ENCODE measurements at places on chromosomes 3 and 15. TPM values are rescaled to one million over a fixed set of nuclear protein-coding genes. Genes with fewer than 3 reads are reported as not detected.

DNA sequence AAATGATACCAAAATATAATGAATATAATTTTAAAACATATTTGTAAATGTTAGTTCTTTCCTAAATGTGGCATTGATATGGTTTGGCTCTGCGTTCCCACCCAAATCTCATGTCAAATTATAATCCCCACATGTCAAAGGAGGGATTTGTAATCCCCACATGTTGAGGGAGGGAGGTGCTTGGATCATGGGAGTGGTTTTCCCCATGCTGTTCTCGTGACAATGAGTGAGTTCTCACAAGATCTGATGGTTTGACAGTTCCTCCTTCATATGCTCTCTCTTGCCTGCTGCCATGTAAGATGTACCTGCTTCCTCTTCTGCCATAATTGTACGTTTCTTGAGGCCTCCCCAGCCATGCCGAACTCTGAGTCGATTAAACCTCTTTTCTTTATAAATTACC, 12.0 kb downstream of the CGGBP1 start:
- no peak for DNase-seq

DNA sequence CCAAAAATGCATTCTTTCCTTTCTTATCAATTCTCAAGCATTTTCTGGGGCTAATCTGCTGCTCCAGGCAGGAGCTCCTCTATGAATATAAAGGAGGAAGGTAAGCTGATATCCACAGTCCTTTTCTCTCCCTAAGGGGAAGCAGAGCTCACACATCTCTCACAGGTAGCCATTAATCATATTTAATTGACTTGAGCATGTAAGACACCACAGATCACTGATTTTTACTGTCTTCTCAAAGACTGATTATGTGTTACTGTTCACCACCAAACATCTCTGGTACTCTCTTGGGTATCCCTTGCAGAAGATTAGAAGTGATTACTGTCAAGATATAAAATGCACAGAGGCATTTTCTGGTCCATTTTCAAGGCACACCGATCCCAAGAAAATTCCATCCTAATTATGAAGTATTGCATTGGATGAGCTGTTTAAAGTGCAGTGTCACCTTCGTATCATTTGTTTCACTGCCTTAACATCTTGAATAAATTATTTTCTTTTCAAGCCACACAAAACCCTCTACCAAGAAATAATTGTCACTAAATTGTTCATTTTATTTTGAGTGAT, 100.7 kb downstream of the ARPP21 start:
- DNase-seq = no peak

Gene CLRN1
- total RNA-seq = not detected

DNA sequence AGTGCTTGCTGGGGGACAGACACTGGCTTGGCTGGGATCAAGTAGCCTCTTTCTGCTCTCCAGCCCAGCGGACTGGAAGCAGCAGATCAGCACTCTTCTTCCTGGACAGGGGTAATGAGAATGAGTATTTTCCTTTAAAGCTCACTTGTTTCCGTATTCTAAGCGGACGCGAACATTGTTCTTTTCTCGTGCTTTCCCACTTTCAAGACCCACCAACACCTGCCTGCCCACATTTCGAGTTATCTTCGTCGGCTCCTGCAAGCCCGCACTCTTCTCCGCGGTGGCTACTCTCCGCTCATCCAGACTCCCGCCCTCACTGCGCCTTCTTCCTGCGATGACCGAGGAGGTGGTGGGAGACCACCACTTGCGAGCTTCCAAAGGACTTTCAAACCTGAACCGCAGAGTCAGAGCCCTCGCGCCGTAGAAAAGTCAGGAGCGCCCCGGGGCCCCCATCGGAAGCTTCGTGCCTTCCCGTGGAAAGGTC, 1.6 kb upstream of the PPM1L start:
- DNase-seq = peak; percentile 71

DNA sequence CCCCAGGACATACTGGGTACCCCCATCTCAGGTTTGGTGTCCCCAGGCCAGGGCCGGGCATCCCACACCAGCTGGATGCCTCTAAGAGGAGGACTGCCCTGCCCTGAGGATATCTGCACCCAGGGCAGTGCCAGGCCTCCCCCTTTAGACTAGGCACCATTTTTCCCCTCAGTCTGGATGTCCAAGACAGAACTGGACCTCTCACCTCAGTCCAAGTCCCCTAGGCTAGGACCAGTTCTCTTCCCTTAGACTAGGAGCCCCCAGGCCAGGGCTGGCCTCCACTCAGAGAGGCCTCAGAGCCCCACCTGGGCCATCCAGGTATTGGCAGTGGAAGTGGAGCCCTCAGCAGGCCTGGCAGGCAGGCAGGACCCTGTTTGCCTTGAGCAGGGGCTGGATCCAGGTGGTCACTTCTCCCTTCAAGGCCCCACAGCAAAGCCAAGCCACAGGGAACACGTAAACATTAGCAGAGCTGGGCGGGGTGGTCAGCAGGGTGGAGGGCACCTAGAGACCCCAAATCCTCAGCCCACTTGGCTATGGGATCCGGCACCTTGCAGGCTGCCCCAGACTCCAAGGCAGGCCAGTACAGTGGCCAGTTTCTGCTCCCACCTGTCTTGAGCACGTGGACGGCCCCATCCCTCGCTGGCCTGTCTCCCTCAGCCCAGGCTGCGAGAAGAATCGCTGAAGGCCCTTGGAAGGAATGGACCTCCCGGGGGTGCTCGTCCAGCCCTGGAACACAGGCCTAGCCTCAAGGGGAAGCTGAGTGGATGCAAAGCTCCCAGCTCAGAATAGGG, 28.3 kb downstream of the PTH1R start:
- DNase-seq = no peak

Gene ITIH1
- 8.0 TPM for total RNA-seq

DNA sequence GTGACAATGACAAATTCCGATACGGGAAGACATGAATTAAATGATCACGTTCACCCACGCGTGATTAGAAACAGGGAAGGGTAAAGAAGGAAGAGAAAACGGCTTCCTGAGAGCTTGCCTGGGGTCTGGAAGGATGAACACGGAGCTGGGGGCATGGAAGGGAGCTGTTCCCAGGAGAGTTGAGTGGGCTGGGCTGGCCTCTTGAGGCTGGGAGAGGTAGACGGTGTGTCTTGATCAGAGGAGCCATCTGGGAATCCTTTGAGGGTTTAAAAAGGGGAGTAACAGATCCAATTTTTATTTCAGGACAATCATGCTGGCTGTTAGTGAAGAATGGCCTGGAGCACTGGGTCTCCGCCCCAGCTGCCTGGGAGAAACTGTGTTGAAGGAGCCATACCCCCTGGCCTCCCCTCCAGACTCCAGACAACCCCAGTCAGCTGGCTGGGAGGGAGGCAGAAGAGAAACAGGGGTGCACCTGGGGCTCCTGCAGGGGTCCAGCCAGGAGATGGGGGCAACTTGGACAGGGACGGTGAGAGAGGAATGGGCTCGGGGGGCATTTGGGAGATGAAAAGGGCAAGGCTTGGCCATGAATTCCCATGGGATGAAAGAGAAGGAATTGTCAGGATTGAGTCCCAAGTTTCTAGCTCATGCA, 53.6 kb upstream of the CGNL1 start:
- no peak for DNase-seq

DNA sequence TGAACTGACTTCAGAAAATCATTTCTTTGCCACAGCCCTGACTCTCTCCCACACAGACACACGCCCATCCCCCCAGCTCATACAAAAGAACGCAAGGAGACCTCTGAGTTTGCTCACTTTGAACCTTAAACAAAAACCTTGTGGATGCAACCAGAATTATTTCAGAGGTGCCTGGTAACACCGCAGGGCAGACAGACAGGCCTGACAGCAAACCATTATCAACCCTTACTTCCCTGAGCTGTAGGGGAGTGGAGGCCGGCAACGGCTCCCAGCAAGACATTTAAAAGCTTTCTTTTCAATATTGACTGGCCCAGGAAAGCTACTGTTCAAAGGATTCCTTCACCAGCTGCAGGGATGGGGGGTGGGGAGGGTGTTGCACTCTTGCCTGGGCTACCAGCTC, 2.0 kb upstream of the EFCC1 start:
- DNase-seq = no peak

DNA sequence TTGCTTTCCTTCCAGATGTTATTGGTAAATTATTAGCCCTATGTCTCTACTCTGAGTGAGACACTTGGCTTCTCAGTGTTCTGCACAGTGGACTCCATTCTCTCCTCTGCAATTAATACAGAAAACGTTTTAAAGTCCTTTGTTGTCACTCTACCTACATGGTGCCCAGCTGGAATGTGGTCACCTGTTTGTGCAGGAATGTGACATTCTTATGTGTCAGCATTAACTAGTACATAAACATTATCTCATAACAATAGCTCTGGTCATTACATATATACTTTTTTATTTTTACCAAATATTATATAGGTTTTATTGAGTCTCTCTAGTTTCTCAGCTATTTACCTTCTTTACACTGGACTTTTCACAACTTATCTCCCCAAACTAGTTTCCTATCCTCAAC, 147.0 kb upstream of the KCNMB2 start:
- DNase-seq = no peak

Gene NRROS
- total RNA-seq = 0.68 TPM

Gene SETD2
- total RNA-seq = 46.1 TPM

- DNase-seq = no peak
Observed at GRCh38 chr3:118948146-118948545, 86.5 kb downstream of the IGSF11 start.

DNA sequence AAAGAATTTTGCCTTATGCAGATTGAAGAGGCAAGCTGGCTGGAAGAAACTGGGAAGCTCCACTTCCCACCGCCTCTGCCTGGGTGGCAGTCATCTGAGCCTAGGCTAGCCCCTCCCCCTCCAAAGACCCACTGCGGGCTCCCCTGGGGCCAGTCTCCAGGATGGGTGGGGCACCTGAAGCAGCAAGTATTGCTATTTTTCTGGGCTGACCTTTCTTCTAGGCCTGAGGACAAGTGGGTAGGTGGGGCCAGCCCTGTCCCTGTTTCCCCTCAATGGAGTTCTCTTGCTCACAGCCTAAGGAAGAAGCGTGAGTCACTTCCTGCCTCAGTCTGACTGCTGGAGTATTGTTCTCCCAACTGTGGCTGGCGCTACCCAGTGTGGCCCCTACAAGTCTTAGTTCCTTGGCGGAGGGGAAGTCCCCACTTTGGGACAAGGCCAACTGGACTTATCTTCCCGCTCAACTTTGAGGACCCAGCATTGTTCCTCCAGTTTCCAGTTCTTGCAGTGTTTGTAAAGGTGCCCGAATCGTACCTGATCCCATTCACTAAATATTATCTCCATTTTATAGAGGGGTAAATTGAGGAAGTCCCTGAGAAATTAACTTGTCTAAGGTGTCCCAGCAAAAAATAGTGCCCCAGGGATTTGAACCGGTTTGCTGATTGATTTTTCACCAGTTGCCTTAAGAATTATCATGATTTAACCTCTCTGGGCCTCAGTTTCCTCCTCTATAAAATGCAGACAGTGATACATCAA, 1.4 kb downstream of the FURIN start:
- no peak for DNase-seq

DNA sequence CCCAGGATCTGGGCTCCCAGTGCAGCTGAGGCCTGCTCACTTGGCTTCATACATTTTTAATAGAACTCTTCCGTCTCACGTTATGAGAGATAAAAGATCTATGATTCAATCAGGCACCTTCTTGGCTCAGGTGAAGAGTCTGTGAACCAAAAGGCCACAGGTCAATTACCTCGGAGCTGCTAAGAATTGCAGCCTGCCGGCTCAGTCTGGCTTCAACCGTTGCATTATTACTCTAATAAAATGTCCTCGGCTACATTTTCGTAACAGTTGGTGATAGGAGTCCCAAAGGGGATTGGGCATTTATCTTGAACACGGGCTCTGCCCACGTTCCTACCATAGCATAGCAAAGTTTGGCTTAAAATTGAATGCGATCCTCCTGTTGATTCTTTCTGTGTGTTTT, 176.3 kb downstream of the SLCO3A1 start:
- no peak for DNase-seq

- DNase-seq = no peak
Observed at GRCh38 chr3:191148131-191148530, 50.9 kb upstream of the OSTN start.

DNA sequence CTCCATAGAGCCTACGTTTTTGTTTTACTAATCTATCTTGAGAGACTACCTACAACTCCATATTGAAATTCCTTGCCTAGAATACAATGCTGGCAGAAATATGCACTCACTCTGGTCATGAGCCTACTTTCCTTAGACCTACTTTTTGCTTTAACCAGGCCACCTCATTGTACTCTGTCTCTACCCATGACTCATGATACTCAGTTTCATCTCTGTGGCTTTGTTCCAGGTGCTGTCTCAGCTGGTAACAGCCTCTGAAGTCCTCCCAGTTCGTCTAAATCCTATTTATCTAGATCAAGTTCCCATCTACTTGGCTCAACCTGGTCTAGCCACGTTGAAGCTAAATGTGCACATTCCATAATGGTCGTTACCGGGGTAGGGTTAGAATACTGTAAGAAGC, 536.4 kb downstream of the RSL24D1 start:
- DNase-seq = no peak

DNA sequence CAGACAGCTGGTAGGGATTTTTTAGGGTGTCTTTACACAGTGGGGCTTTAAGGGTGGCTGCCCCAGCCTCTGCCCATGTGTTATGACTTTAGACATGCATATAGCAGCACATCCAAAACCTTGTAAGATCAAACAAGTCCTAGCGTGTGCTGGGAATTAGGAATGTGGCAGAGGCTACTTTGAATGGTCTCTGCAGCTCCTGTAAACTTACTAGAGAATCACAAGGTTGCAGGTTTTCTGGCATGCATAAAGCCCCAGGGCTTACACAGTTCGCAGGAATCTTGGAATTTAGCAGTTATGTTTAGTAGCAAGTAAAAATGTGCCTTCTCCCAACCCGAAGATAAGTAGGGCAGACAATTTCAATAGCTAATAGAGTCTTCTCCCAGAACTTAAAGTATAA, 46.9 kb upstream of the COL6A6 start:
- no peak for DNase-seq

Gene TRPM1
- total RNA-seq = not detected

GRCh38 chr3:52407779-52408178, 37.1 kb downstream of the SEMA3G start:
- no peak for DNase-seq

Gene SPATA12
- not detected for total RNA-seq

DNA sequence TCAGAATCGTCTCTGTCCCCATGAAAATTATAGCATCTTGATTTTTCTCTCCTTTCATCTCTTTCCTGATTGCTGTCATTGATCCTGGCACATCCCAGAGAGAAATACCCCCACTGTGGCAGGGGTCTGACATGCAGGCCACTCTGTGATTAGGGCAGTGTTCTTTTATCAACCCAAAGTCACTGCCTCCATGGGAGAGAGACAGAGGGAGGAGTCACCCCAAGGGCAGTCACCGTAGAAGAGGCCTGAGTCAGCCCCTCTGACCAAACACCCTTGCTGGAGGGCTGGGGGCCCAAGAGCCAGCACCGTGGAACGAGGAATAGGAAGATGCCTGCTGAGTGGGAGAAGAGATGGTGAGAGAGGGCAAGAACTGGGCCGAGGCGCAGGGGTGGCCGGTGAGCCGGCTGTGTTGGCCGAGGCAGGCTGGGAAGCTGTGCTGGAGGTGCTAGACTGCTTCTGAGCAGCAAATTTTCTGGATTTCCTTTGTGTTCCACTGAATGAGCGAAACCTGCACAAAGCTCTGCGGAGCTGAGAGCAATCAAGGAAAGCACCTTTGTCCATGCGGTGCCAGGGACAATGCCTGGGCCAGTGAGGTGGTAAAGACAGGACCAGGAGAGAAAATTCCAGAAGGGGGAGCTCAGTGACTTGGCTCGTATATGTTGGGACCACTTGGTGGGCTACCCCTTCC, 103.8 kb downstream of the ADCY5 start:
- no peak for DNase-seq

Measured in type B pancreatic cell (in vitro differentiated cells).